Activated CD4-positive, alpha-beta memory T cell treated with anti-CD3 and anti-CD28 coated beads, Interleukin-2, amount 10 ng/mL, durations not matched to agents 7 days and 5 days (primary cell): ENCODE measurements at places on chromosomes 5 and 9. TPM values are rescaled to one million over a fixed set of nuclear protein-coding genes. Genes with fewer than 3 reads are reported as not detected.

DNA sequence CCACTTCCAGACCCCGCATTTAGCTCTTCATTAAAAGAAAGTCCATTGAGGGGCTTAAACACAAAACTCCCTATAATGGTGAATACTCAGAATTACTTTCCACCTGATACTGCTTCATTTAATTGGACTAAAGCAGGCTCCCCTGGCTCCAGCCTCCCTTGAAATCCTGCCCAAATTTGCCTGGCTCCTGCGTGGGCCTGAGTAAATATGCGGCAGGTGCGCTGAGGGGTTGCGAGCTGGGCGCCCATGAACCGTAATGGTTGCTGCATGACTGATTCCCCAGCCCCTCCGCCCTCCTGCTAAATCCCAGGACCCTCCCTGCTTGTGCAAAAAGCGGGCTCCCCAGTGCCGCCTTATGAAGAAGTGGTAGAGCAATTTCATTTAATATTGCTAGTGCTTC is 639.7 kb downstream of the BNC2 start:
- H3K36me3 ChIP-seq, result no peaks in the 10 kb centered on the region
- H3K27ac ChIP-seq, result no peak overlapping the region
- no peaks in the 10 kb centered on the region for H3K4me1 ChIP-seq
- no peak overlapping the region for H3K4me3 ChIP-seq
- H3K27me3 ChIP-seq, result no peaks in the 10 kb centered on the region

- H3K27me3 ChIP-seq, result peaks cover 3% of the 10 kb centered on the region
- peaks cover 10% of the 10 kb centered on the region for H3K4me1 ChIP-seq
- no peak overlapping the region for H3K27ac ChIP-seq
- H3K4me3 ChIP-seq, result no peak overlapping the region
- no peaks in the 10 kb centered on the region for H3K36me3 ChIP-seq
Observed at GRCh38 chr5:148965511-148966265, 97.2 kb downstream of the SH3TC2 start.

Gene CYLC2
- total RNA-seq, result not detected

- DNase-seq, result no peak
- no peaks in the 10 kb centered on the region for H3K36me3 ChIP-seq
- H3K4me3 ChIP-seq, result no peak overlapping the region
- no peak overlapping the region for H3K27ac ChIP-seq
- peaks cover 44% of the 10 kb centered on the region for H3K27me3 ChIP-seq
- no peaks in the 10 kb centered on the region for H3K4me1 ChIP-seq
Observed at GRCh38 chr5:73528248-73528647, 30.0 kb downstream of the BTF3 start.

DNA sequence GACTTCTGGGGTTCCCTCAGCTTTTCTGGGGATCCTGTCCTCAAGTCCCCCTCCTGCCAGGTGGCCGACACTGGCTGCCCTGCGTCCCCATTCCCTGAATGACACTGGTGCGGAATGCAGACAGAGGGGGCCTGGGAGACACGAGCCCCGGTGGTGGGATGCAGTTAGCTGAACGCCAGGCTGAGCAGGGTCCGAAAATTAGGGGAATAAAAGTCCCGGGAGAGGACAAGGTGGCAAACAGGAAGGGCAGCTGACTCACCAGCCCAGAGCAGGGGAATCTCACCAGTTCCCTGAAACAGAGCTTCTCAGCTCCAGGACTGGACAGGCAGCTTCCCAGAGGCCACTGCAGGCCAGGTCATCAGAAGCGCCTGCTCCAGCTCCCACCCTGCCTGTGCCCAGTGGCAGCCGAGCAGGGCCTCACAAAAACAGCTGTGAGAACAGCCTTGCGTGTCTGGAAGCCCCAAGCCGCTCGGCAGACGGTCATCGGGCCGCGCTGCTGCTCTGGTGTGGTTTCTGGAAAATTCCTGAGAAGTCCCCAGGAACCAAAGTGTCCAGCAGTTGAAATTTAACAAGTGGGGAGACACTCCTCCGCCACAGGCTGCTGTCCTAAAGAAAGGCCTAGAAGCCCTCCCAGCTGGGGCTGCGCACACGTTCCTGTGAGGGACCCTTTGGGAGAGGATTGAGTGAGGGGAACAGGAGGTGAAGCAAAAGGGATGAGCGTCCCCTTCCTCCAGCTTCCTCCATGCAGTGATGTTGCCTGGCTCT is 47.6 kb upstream of the EXOC3 start:
- peaks cover 7% of the 10 kb centered on the region for H3K36me3 ChIP-seq
- DNase-seq, result peak; percentile 16

- DNase-seq, result no peak
- H3K4me1 ChIP-seq, result peaks cover 38% of the 10 kb centered on the region
- H3K4me3 ChIP-seq, result no peak overlapping the region
- H3K36me3 ChIP-seq, result peaks cover 55% of the 10 kb centered on the region
- no peaks in the 10 kb centered on the region for H3K27me3 ChIP-seq
- no peak overlapping the region for H3K27ac ChIP-seq
Observed at GRCh38 chr5:75341934-75342333, 4.9 kb downstream of the HMGCR start.

Gene LHX2
- total RNA-seq, result not detected

- no peaks in the 10 kb centered on the region for H3K4me1 ChIP-seq
- no peaks in the 10 kb centered on the region for H3K27me3 ChIP-seq
- H3K27ac ChIP-seq, result no peak overlapping the region
- H3K4me3 ChIP-seq, result no peak overlapping the region
- DNase-seq, result no peak
Observed at GRCh38 chr9:28774433-28775235, 1201.4 kb upstream of the C9orf72 start.

Gene FGFR4
- 0.53 TPM for total RNA-seq

GRCh38 chr5:25181249-25181648 is 536.5 kb upstream of the CDH10 start:
- H3K4me3 ChIP-seq, result no peak overlapping the region
- no peaks in the 10 kb centered on the region for H3K36me3 ChIP-seq
- no peaks in the 10 kb centered on the region for H3K27me3 ChIP-seq

DNA sequence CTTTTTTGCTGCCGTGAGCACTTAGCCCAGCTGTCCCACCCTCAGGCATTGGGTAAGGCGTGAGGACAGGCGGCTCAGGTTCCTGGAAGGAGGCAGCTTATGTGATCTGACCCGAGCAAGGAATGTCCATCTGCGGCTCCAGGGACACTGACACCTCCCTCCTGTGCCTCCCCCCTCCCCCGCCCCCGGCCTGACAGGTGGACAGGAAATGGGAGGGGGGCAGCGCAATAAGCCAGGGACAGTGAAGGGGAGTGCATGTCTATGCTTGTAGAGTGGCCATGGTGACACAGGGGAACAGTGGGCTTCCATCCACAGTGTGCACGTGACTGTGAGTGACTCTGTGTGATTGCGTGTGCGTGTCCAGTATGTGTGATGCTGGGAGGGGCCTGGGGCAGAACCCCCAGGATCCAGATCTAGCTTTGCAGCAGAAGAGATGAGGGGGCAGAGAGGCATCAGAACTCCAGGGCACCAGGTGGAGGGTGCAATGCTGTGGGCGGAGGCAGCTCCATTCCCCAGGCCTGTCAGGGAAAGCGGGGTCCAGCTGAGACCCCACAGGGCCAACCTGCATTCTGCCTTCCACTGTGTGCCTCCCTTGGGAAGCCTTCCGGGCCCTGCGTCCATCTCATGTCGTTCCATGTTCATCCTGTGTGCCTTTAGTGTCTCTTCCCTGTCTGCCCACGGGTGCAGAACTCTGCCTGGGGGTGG is 30.5 kb downstream of the CNTFR start:
- no peak overlapping the region for H3K27ac ChIP-seq
- H3K4me1 ChIP-seq, result no peaks in the 10 kb centered on the region
- peaks cover 15% of the 10 kb centered on the region for H3K27me3 ChIP-seq

- peak overlapping the region; percentile 94 for H3K27ac ChIP-seq
Observed at GRCh38 chr9:136107953-136108647, 10.6 kb downstream of the TMEM250 start.

DNA sequence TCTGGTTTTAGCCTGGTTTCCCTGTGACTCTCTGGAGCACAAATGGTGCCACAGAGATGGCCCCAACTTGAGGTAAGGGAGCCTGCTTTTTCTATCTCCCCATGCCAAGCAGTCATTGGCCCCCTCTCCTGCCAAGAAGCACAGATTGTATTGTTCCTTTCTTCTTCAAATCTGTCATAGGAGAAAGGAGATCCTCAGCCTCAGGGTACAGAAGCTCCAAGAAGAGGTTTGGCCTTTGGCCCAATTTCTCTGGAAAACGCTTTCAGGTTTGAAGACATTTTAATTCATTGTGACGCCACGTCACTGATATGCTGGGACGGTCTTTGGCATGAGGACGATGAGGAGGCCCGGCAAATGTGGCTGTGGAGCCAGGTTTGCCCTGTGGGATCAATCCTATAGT is 29.2 kb upstream of the PANK3 start:
- no peak for DNase-seq
- H3K4me1 ChIP-seq, result peaks cover 10% of the 10 kb centered on the region
- no peaks in the 10 kb centered on the region for H3K36me3 ChIP-seq
- no peaks in the 10 kb centered on the region for H3K27me3 ChIP-seq
- no peak overlapping the region for H3K4me3 ChIP-seq

Gene LCN12
- 2.5 TPM for total RNA-seq

GRCh38 chr5:173550641-173551040 is 65.8 kb downstream of the BOD1 start:
- H3K4me1 ChIP-seq, result no peaks in the 10 kb centered on the region
- no peak overlapping the region for H3K27ac ChIP-seq
- H3K27me3 ChIP-seq, result peaks cover 3% of the 10 kb centered on the region
- no peak for DNase-seq
- H3K36me3 ChIP-seq, result no peaks in the 10 kb centered on the region
- no peak overlapping the region for H3K4me3 ChIP-seq

DNA sequence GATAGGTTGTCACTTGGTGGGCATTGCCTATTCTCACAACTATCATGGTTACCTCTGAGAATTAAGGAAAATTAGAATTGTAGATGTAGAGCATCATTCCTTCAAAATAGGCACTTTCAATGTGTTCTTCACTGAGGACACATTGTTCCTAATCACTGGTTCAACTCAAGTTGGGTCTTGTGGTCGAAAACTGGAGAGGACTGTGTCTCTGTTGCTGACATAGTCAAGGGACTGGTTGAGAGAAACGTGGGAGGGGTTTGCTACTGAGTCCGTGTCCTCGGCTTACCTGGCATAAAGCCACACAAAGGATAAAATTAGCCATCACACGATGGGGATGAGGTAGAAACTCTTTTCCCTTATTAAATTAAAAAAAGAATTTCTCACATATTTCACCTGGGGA is 205.9 kb upstream of the CD180 start:
- peaks cover 2% of the 10 kb centered on the region for H3K27me3 ChIP-seq
- no peak overlapping the region for H3K27ac ChIP-seq
- DNase-seq, result no peak
- no peaks in the 10 kb centered on the region for H3K36me3 ChIP-seq

GRCh38 chr5:91938441-91938840 is 555.3 kb upstream of the ARRDC3 start:
- H3K27me3 ChIP-seq, result no peaks in the 10 kb centered on the region
- H3K4me3 ChIP-seq, result no peak overlapping the region
- no peaks in the 10 kb centered on the region for H3K4me1 ChIP-seq
- DNase-seq, result no peak

Gene PPP3R2
- total RNA-seq, result not detected

GRCh38 chr9:4177970-4178758 is 121.7 kb downstream of the GLIS3 start:
- DNase-seq, result no peak
- H3K4me1 ChIP-seq, result no peaks in the 10 kb centered on the region
- no peaks in the 10 kb centered on the region for H3K36me3 ChIP-seq
- peaks cover 2% of the 10 kb centered on the region for H3K27me3 ChIP-seq
- H3K4me3 ChIP-seq, result no peak overlapping the region

GRCh38 chr9:4569101-4569500 is 78.8 kb downstream of the SLC1A1 start:
- no peak for DNase-seq
- H3K36me3 ChIP-seq, result no peaks in the 10 kb centered on the region
- no peak overlapping the region for H3K27ac ChIP-seq
- no peak overlapping the region for H3K4me3 ChIP-seq

DNA sequence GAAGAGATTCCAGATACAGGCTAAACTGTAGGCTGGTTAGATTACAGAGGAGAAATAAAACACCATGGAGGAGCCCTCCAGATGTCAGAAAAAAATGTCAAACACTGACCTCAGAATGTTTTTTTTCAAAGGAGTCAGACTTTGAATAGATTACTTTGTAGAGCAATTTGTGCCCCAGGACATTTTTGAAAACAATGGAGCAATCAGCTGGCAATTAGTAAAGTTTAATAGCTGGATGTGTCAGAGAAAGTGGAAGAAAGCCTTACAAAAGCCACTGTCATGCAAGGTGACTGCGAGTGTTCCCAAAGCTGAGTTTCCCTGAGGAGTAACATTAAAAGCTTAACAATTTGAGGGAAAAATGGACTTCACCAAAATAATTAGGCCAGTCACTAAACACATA is 417.8 kb upstream of the CTNND2 start:
- H3K4me3 ChIP-seq, result no peak overlapping the region
- DNase-seq, result no peak
- no peaks in the 10 kb centered on the region for H3K36me3 ChIP-seq
- no peaks in the 10 kb centered on the region for H3K27me3 ChIP-seq
- H3K4me1 ChIP-seq, result no peaks in the 10 kb centered on the region
- H3K27ac ChIP-seq, result no peak overlapping the region

GRCh38 chr5:57324181-57324580 is 150.3 kb downstream of the GPBP1 start:
- no peak overlapping the region for H3K27ac ChIP-seq
- H3K36me3 ChIP-seq, result no peaks in the 10 kb centered on the region
- no peak overlapping the region for H3K4me3 ChIP-seq
- DNase-seq, result no peak
- peaks cover 8% of the 10 kb centered on the region for H3K4me1 ChIP-seq
- no peaks in the 10 kb centered on the region for H3K27me3 ChIP-seq

- H3K36me3 ChIP-seq, result no peaks in the 10 kb centered on the region
- H3K27me3 ChIP-seq, result no peaks in the 10 kb centered on the region
- no peaks in the 10 kb centered on the region for H3K4me1 ChIP-seq
- no peak overlapping the region for H3K4me3 ChIP-seq
Observed at GRCh38 chr5:180175015-180175431, 34.0 kb downstream of the RASGEF1C start.

GRCh38 chr9:131405858-131406537 is 12.1 kb downstream of the PRRC2B start:
- peak overlapping the region; percentile 65 for H3K27ac ChIP-seq
- peaks cover 86% of the 10 kb centered on the region for H3K4me1 ChIP-seq
- H3K36me3 ChIP-seq, result peaks cover 23% of the 10 kb centered on the region
- no peak for DNase-seq
- peak overlapping the region; percentile 55 for H3K4me3 ChIP-seq

DNA sequence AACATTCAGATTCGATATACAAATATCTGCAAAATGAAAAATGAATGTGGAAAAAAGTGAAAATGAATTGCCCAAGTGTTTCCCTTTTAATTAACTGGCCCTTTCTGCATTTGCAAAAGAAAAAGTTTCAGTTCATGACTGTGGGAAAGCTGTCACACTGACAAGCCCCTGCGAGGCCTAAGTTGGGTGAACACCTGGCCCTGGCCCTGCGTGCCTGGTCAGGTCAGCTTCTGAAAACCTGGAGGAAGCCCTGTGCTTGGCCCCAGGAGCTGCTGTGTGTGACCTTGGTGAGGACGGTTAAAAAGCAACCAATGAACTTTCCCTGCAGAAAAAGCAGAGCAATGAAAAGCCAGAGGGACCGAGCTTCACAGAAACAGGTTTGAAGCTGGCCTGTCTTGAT is 41.0 kb upstream of the SHC3 start:
- no peaks in the 10 kb centered on the region for H3K36me3 ChIP-seq
- H3K27ac ChIP-seq, result no peak overlapping the region
- DNase-seq, result no peak
